Activated CD8-positive, alpha-beta memory T cell treated with anti-CD3 and anti-CD28 coated beads, Interleukin-2, amount 10 ng/mL, durations not matched to agents 7 days and 5 days (primary cell): ENCODE measurements at places on chromosomes 12 and 14.

DNA sequence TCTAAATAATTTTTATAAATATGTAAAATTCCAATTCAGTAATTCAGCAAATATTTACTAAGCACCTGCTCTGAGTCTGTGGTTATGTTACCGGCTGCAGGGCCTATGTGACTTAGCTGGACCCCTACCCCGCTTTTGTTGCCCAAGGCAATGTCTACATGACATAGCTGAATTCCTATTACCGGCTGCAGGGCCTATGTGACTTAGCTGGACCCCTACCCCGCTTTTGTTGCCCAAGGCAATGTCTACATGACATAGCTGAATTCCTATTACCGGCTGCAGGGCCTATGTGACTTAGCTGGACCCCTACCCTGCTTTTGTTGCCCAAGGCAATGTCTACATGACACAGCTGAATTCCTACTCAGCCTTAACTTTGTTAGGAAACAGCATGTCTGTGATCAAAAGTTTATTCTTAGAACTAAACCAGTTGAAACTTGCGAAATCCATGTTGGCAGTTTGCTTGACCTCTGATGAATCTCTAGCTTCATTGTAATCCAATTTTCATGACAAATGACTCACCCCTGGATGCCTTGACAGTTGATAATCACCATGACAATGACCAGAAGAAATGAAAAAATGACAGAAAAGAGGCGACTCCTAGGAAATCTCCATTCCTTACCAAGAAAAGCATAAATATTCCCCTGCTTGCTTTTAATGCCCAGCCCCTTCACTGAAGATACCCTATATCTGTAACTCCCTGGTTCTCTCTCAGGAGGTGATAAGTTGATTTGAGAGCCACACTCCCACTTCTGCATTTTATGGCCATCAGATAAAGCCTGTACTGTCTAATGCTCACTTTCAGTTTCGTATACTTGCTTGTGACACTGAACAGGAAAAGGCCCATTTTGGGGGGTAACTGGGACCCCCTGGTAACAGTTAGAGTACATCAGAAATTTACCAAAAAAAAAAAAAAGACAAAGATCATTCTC lies 148.4 kb upstream of the SYT10 start:
- no peak overlapping the region for H3K4me3 ChIP-seq
- DNase-seq, result no peak
- no peaks in the 10 kb centered on the region for H3K27me3 ChIP-seq
- H3K4me1 ChIP-seq, result no peaks in the 10 kb centered on the region

DNA sequence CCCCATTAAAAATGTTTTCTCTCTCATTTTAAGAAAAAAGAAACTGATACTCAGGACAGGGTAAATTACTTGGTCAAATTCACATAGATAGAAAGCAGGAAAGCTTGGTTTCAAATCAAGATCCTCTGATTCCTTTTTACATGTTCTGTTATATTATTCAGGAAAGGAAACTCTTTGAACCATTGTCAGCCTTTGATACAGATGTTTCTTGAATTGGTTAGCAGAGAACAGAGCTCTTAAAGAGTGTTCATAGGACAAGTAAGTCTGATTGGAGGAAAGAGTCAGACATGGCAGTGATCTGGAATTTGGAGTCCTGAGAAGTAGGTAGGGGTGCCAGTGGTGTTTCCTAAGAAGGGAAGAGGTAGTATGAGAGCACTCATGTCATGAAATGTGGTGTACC lies 165.2 kb upstream of the BCL2L14 start:
- peaks cover 24% of the 10 kb centered on the region for H3K4me1 ChIP-seq
- no peak overlapping the region for H3K4me3 ChIP-seq
- peaks cover 15% of the 10 kb centered on the region for H3K36me3 ChIP-seq
- peaks cover 4% of the 10 kb centered on the region for H3K27me3 ChIP-seq
- no peak overlapping the region for H3K27ac ChIP-seq
- DNase-seq, result no peak

DNA sequence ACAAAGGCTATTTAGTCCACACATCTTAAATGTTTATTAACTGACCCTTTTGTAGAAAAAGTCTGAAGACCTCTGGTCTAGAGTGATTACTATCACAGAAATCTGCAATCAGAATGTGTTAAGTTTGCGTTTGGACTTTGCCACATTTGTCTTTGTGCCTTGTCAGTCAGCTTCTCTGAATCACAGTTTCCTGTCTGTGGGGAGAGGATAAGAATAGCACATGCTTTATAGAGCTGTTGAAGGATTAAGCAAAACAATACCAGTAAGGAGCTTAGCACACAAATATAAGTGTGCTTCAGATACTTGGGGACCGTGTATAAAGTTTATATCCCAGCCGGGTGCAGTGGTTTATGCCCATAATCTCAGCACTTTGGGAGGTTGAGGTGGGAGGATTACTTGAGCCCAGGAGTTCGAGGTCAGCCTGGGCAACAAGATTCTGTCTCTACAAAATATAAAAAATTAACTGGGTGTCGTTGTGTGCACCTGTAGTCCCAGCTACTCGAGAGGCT lies 63.0 kb upstream of the BTG1 start:
- DNase-seq, result no peak
- H3K27me3 ChIP-seq, result no peaks in the 10 kb centered on the region
- H3K4me1 ChIP-seq, result peaks cover 27% of the 10 kb centered on the region
- peak overlapping the region; percentile 41 for H3K4me3 ChIP-seq

DNA sequence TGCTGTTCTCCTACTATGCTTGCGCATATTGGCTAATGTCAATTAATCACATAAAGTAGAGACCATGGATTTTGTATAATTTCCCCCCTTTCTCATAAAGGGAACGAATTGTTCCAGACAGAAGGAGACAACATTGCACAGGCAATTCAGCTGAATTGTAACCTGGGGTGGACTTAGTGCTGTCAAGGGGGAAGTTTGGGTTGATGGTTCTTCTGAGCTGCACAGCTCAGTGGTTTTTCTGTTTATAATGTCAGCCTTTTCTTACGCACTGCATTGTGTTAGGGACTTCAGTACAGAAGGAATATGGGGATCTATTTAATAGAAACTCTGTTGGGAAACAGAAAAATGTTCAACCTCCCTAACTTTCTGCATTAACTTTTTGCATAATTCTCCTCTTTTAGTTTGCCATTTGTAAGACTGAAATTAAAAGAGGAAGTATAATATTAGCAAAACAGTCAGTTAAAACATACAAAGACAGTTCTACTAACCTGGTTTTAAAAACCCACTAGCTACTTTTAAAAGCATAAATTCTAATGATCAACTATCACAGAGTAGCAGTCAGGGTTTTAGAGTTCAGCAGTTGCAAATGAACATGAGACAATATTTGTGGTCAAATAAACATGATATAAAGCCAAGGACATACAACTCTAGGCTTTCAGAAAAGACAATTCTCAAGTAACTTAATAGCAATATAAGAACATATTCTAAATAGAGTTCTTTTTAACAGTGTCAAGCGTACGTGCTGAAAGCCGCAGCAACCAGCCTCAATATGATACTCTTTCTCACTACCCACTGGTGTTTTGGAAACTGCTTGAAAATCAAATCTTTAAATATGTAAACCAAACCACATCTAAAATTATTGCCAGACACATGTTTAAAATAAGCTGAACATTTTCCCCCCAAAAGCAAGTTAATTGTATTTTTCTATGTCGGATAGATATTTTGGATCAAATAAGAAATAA lies 393.0 kb downstream of the FSCB start:
- no peaks in the 10 kb centered on the region for H3K36me3 ChIP-seq
- H3K4me1 ChIP-seq, result no peaks in the 10 kb centered on the region
- no peaks in the 10 kb centered on the region for H3K27me3 ChIP-seq
- H3K27ac ChIP-seq, result no peak overlapping the region
- DNase-seq, result no peak

DNA sequence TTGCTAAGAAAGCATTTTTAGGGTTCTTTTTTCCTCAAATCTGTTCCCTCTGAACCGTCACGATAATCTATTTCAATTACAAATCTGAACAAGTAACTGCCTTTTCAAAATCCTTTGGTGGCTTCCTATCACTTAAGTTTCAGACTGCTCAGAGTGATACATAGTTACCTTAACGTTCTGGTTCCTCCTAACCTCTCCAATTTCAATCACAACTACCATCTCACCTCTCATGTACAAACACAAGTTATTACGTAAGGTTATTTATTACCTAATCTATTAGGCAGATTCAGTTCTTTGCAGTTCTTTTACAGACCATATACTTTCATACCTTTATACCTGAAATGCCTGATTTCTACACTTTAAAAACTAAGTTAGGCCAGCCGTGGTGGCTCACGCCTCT lies 12.1 kb downstream of the RNF212B start:
- no peak for DNase-seq
- H3K27ac ChIP-seq, result no peak overlapping the region
- H3K4me1 ChIP-seq, result no peaks in the 10 kb centered on the region
- H3K36me3 ChIP-seq, result no peaks in the 10 kb centered on the region
- H3K27me3 ChIP-seq, result peaks cover 39% of the 10 kb centered on the region

- H3K36me3 ChIP-seq, result no peaks in the 10 kb centered on the region
- H3K4me3 ChIP-seq, result no peak overlapping the region
- no peak overlapping the region for H3K27ac ChIP-seq
- no peak for DNase-seq
- H3K4me1 ChIP-seq, result no peaks in the 10 kb centered on the region
- H3K27me3 ChIP-seq, result peaks cover 3% of the 10 kb centered on the region
Observed at GRCh38 chr14:77490347-77490986, 8.1 kb downstream of the ISM2 start.

DNA sequence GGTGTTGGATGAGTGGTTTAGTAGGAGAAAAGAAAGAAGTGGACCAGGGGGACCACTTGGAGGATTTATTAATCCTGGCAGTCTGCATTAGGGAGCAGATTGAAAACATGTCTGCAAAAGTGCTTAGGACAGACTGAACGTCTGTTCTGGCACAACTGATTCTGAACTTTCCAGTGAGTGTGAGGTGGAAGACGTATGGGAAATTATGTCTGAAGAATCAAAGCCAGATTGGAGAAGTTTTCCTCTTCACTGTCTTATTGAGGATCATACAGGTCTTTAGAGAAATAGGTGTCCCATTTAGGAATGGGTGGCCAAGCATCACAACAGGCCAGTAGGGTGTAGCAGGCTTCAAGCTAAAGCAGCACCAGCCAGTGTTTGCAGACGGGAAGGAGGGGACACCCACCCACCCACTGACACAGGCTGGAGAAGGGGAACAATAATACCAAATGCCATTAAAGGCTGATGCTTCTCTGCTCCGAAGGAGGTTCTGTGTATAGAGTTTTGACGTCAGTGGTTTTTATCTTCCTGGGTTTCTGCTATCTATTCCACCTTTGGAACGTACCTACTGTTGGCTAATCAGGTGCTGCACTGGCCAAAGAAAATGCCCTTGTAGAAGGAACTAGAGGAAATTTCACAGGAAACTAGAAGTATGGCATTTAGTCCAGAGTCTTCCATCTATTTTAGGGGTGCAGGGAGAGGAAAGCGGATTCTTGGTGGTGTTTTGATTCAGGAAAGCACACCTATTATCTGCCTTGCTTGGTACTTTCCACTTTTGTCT lies 1.8 kb downstream of the SRRM4 start:
- no peak overlapping the region for H3K4me3 ChIP-seq
- no peaks in the 10 kb centered on the region for H3K4me1 ChIP-seq
- no peak overlapping the region for H3K27ac ChIP-seq
- no peak for DNase-seq
- no peaks in the 10 kb centered on the region for H3K36me3 ChIP-seq

DNA sequence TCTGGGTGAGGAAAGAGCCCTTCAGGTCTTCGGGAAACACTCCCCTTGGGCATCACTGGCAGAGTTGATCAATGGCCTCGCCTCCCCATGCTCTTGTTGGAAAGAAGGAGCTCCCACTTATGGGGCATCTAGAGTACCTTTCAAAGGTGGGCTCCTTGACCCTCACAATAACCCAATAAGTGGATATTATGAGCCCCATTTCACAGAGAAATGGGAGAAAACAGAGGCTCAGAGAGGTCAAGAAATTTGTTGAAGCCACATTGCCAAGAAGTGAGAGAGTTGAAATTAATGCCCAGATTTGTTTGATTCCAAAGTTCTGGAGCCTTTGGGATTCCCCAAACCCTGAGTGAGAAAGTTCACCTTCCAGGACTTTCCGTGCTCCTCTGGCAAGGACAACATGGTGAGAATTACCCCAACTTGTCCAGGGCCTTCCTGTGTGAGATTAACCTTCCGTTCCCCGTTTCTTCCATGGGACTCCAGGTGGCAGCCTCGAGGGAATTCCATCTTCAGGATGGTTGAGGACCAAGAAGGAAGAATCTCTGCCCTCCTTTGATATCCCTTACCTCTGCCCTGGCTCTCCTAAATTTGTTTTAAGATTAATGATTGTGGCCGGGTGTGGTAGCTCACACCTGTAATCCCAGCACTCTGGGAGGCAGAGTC lies 7.5 kb upstream of the CHD4 start:
- H3K27ac ChIP-seq, result peak overlapping the region; percentile 70
- no peak overlapping the region for H3K4me3 ChIP-seq
- no peaks in the 10 kb centered on the region for H3K27me3 ChIP-seq
- no peak for DNase-seq

DNA sequence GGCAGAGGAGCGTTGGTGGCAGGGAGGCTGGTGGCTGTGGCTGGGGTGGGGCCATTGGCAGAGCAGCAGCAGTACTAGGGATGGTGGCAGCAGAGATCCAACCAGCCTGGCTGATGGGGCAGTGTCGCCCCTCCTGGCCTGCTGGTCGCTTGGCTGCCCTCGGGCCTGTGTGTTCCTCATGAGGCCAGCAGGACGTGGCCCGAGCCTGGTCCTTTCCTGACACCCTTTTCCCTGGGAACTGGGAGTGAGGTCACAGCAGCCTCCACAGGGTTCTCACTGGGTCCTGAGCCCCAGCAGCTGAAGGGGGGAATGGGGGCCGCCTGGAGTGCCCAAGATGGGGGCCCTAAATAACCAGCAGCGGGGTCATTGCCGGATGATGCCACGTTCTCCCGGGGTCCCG lies 46.1 kb downstream of the KIF26A start:
- H3K27ac ChIP-seq, result no peak overlapping the region
- no peaks in the 10 kb centered on the region for H3K36me3 ChIP-seq
- H3K4me1 ChIP-seq, result no peaks in the 10 kb centered on the region
- no peak for DNase-seq
- H3K27me3 ChIP-seq, result no peaks in the 10 kb centered on the region
- no peak overlapping the region for H3K4me3 ChIP-seq

GRCh38 chr14:68892961-68893360 lies 86.1 kb downstream of the ACTN1 start:
- no peak overlapping the region for H3K27ac ChIP-seq
- no peak for DNase-seq
- H3K4me1 ChIP-seq, result no peaks in the 10 kb centered on the region
- H3K36me3 ChIP-seq, result no peaks in the 10 kb centered on the region
- no peak overlapping the region for H3K4me3 ChIP-seq

GRCh38 chr12:132399092-132400010 lies 70.0 kb upstream of the GALNT9 start:
- no peaks in the 10 kb centered on the region for H3K4me1 ChIP-seq
- H3K27me3 ChIP-seq, result peaks cover 7% of the 10 kb centered on the region
- H3K36me3 ChIP-seq, result no peaks in the 10 kb centered on the region
- DNase-seq, result no peak

GRCh38 chr14:99024926-99025325 lies 247.1 kb downstream of the BCL11B start:
- DNase-seq, result no peak
- H3K4me3 ChIP-seq, result no peak overlapping the region
- peaks cover 12% of the 10 kb centered on the region for H3K4me1 ChIP-seq
- peaks cover 7% of the 10 kb centered on the region for H3K36me3 ChIP-seq
